ENCODE measurements at places on chromosomes 1 and 21.

- DNase-seq: no peak
Observed at GRCh38 chr21:43984905-43985689, 27.0 kb upstream of the TRAPPC10 start.

DNA sequence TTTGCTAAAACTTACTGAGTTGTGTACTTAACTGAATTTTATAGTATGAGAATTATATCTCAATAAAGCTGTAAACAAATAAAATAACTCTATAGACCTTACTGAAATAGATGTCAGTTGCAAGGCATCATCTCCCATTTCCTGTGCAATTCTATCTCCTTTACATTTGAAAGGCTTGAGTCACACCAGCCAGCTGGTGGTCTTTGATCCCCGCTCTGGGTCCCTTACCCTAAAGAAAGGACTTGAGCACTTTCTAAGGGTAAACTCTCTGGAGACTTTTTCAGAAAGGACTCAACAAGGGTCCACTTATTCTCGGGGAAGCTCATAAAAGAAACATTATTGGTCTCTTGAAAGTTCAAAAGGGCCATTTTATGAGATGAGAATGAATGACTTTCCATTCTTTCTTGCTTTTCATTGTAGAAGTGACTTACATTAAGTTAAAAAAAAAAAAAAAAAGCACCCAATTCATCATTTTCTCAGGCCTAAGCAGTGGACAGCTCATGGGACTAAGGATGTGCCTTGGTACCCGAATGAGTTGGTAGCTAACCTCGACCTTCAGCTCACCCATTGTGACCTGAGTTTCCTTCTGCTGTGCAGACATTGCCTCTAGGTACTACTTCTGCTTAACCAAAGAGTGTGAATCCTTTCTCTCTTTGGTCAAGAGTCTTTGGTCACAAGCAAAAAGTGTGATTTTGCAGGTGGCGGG is 147.0 kb upstream of the COA6 start:
- DNase-seq: no peak

DNA sequence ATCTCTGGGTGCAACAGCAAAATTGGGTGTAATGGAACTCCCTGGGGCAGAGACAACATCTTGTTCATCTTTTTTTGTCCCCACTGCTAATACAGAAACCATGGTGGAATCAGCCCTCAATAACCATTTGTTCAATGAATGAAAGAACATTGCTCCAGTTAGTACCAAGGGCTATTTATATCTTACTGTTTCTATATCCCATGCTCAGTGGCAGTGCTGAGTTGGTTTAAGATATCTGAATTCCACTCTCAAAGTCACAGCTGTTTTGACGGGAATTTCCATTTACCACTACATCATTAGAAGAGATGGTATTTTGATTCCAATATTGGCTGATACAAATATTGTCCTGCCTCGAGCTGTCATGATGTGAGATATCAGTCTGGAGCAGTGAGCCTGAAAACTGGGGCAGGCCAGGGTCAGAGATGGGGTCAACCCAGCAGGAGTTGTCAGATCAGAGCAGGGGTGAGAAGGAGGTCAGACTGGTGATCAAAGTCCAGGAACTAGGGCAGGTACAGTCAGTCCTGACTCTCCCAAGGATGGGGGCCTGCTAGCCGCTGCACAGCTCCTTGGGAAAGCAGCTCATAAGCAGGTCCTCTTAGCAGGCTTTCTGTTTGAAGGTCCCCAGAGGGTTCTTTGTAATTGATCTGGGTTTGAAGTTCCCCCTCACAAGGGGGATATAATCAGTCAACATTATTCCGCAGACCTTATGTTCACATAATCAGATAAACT is 5.8 kb upstream of the PHC2 start:
- peak; percentile 89 for DNase-seq

- DNase-seq: no peak
Observed at GRCh38 chr1:9877962-9878361, 32.1 kb downstream of the CTNNBIP1 start.

- no peak for DNase-seq
Observed at GRCh38 chr1:156078728-156079127, 3.5 kb downstream of the MEX3A start.

DNA sequence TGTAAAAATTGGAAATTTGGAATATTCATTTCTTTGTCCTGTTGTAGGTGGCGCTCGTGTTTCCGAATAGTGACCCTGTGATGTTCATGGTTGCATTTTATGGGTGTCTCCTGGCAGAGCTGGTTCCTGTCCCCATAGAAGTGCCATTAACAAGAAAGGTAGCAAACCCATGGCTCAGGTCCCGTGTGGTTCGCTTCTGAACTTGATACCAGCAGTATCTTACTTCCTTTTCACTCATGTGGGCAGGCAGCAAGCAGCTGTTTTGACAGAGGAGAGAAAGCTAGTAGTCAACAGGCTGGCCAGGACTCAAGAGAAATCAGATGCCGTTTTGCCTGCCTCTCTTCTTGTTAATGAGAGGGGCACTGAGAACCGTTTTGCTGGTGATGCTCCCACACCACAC is 72.8 kb downstream of the S100B start:
- no peak for DNase-seq

- DNase-seq: peak; percentile 24
Observed at GRCh38 chr1:116881879-116882520, 27.7 kb upstream of the PTGFRN start.

DNA sequence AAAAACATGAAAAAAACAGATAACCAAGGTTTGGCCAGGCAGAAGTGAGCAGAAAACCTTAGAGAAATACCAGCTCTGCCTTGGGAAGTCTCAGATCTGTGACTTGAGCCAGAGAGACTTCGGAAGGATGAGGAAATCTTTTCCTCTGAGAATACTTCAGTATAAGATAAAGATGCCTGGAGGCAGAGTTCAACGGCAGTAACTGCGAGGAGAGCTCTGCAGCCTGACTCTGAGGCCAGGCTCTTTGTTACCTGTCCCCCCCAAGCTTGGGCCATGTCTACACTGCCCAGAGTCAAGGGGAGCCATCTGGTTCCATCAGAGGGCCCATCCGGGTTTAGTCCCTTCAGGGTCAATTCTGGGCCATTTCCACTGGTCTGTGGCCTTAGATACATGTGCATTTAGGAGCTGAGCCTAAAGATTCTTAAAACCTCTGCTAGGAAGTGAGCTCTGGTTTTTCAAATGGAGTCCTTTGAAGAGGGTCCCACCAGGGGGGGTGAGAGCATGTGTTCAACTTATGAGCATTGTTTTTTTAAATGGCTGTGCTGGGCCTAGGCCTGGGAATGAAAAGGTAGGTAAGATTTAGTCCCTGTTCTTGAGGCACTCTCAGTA is 8.7 kb downstream of the KIRREL1 start:
- DNase-seq: no peak

GRCh38 chr1:43982808-43983207 is 3.8 kb downstream of the B4GALT2 start:
- DNase-seq: no peak
